Cardiac septum (tissue), 1 donor: ENCODE measurements at places on chromosomes 5 and 9. TPM values are rescaled to one million over a fixed set of nuclear protein-coding genes. Genes with fewer than 3 reads are reported as not detected.

The WDR31 gene
- 10.9 TPM for total RNA-seq

The PCDHB6 gene
- total RNA-seq, result 0.57 TPM

The P4HA2 gene
- total RNA-seq, result 50.5 TPM

The POC5 gene
- total RNA-seq, result 3.8 TPM

The WNT8A gene
- total RNA-seq, result not detected

The CDX1 gene
- 0.16 TPM for total RNA-seq

The THBS4 gene
- 464 TPM for total RNA-seq

The BAAT gene
- 0.22 TPM for total RNA-seq

The OR2V1 gene
- total RNA-seq, result not detected

The SEPTIN8 gene
- total RNA-seq, result 45.2 TPM

The F12 gene
- not detected for total RNA-seq

The SLC31A2 gene
- 4.7 TPM for total RNA-seq

The IFNK gene
- total RNA-seq, result not detected

The GHR gene
- 10.4 TPM for total RNA-seq

The SELENOP gene
- 149 TPM for total RNA-seq

The GMCL2 gene
- total RNA-seq, result not detected

GRCh38 chr5:167684251-167684650, 607.2 kb upstream of the WWC1 start:
- no peak for DNase-seq

GRCh38 chr5:5700549-5700948, 278.1 kb downstream of the ICE1 start:
- DNase-seq, result no peak

DNA sequence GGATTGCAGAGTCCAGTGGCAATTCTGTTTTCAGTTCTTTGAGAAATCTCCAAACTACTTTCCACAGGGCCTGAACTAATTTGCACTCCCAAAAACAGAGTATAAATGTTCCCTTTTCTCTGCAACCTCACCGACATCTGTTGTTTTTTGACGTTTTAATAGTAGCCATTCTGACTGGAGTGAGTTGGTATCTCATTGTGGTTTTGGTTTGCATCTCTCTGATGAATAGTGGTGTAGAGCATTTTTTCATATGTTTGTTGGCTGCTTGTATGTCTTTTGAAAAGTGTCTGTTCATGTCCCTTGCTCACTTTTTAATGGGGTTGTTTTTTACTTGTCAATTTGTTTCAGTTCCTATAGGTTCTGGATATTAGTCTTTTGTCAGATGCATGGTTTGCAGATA, 72.6 kb downstream of the PALM2AKAP2 start:
- DNase-seq, result no peak

GRCh38 chr9:92048924-92049625, 66.1 kb downstream of the SPTLC1 start:
- DNase-seq, result no peak

GRCh38 chr9:92780206-92780605, 15.6 kb upstream of the BICD2 start:
- no peak for DNase-seq

DNA sequence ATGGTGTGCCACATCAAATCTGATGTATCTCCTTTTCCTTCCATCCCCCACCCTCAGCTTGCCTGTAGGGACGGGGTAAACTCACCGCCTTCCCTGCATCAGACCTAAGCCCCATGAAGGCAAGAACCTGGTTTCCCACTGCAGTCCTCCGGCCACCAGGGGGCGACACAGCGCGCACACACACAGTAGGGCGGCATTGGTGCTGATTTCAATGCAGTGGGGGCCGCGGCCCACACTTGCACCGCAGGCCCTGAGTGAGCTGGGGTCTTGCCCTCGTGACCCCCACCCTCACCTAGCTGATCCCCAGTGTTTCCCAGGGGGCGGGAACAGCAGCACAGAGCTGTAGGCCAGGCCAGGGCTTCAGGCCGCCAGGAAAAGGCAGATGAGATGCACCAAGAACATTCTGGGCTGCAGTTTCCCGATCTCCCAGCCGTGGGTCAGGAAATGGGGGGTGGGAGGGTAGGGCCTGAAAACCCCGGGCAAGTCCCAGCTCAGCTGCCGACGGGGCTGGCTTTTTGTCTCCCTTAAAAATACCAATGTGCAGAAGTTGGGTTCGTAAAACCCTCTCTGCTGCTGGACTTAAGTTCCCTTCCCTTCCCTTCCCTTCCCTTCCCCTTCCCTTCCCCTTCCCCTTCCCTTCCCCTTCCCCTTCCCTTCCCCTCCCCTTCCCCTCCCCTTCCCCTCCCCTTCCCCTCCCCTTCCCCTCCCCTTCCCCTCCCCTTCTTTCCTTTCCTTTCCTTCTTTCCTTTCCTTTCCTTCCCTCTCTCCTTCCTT, 19.5 kb downstream of the FAM163B start:
- no peak for DNase-seq

- no peak for DNase-seq
Observed at GRCh38 chr5:168024306-168024705, 267.1 kb upstream of the WWC1 start.

GRCh38 chr5:154683101-154683880, 71.9 kb upstream of the LARP1 start:
- DNase-seq, result no peak

DNA sequence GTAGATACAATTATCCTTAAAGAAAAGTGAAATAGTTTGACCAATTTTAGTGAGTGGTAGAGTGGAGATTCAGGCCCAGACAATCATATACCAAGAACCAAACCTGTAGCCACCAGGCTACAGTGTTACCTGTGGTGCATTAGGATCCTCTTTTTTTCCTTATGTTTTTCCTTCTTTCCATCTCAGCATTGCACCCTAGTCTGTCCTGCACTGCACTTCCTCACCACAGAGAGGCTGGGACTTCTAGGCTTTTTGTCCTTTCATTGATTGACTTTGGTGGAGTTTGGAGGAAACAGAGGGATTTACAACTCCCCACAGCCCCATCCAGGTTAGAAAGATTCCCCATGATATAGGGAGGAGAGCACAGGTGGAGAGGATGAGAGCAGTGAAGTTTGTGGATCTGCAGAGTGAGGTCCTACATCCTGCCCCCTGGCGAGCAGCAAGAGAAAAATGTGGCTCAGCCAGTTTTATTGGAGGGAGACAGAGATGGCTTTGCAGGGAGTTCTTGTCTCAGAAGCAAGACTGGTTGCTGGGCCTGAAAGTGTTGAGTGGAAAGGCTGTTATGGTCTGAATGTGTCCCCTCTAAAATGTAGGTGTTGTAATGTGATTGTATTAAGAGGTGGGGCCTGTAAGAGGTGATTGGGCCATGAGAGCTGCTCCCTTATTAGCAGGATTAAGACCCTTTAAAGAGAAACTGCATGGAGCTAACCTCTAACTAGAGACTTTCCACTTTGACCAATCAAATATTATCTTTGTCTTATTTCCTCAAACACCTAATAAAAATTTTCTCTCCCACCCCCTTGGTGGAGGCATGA, 36.2 kb downstream of the KIF4B start:
- no peak for DNase-seq

DNA sequence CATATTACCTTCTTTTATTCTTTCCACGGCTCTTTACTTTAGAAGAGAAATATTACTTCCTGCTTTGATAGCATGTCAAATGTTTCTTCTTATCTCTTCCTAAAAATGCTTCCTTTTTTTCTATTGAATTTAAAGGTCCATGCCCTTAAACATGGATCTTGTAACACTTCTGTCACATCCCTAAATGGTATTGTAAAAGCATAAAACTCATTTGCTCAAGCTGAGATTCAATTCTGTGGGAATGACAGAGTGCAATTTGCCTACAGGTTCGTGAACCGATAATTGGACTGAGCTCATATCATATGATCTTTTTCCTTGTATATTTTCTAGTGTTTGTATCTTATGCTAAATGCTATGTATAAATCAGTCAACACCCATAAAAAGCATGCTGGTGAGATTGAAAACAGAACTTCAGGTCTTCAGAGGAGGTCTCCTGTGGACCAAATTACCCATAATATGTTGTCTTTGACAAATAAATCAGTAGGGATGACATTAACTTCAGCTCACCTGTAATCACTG, 429.3 kb downstream of the TMEM232 start:
- DNase-seq, result no peak

GRCh38 chr5:36458746-36459145, 147.7 kb upstream of the SLC1A3 start:
- no peak for DNase-seq

GRCh38 chr5:79745255-79745654, 55.6 kb downstream of the CMYA5 start:
- no peak for DNase-seq

GRCh38 chr9:133199648-133200321, 9.3 kb downstream of the OBP2B start:
- peak; percentile 66 for DNase-seq

GRCh38 chr9:3419893-3420292, 105.9 kb downstream of the RFX3 start:
- no peak for DNase-seq

DNA sequence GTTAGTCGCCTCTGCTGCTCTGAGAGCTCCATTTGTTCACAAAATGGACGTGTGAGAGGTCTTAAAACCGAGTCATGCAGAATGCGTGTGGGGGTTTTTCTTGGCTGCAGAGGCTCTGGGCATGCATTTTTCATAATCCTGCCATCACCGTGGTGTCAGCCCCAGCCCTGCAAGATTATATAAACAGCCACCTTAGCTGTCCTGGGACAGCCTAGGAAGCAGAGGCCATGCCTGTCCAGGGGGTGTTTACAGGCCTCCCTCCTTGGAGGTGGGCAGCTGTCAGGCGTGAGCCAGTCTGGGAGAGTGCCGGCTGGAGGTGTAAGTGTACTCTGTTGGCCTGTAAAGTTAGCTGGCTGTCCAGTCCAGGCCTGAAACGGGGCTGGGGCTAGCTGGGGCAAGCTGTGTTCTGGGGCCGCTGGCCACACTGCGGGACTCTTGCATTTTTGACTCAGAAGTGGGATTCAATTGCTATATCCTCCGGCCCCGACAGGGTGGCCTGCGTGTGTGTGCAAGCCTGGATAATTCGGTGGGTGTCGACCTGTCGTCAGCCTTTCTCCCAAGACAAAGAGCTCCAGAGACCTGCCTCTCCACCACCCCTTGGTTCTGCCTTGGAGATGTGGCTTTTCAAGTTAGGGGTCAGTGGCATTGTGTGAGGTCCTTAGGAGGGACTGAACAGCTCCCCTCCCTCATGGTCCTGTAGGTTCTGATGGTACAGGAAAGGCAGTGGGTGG, 2.4 kb downstream of the WNK2 start:
- DNase-seq, result no peak

DNA sequence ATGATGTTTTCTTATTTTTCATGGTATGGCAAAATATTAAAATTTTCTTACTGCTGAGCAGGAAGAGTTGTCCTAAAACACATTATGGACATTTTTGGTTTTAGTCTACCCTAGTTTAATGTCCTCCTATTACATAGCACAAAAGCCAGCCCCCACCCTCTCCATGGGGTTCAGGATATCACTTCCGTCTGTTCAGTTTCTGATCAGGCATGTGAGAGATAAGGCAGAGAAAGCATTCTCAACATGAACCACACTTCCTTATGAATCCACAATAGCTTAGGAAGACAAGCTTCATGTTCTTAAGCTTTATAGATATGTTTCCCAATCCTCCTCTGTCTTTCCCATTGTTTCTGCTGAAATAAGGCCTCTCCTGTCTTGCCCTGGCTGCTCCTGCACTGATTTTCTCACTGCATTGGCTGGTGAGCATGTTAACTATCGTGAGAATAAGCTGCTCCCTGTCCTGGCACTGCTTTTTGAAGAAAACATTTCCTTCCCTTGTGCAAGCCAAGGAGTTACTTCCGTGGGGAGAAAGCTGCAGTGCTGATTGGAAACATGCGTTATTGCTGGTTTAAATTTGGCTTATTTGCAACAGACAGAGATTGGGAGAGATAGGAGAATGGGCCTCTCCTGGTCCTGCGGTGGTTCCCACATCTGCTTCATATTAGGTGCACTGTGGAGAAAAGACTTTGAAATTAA, 260.3 kb upstream of the RPS23 start:
- no peak for DNase-seq

DNA sequence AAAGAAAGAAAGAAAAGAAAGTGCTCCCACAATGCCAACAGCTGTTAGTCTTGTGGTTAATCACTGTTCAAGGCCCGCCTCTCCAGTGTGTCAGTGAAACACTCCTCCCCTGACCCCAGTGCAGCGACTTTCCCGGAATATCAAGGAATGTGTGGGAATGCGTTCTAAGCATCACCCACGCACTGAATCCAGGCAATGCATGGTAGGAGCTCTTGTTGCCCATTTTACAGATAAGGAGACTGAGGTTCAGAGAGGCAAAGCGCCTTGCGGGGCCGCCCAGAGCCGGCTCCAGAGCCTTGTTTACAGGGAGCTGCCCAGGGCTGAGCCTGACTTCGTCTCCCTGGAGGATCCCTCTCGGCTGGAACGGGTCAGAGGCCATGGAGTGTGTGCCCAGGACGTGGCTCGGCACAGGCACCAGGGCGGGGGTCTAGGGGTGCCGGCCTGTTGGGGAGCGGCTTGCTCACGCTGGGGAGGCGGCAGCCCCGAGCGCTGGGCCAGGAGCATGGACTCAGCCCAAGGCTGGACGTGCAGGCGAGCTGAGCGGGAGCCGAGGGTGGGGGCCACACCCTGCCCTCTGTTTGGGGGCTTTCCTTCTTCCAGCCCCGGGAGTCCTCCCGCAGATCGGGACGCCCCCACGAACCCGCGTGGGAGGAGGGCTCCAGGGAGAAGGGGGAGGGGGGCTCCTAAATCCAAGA, 823 bp downstream of the ST6GALNAC6 start:
- DNase-seq, result no peak

GRCh38 chr5:139422307-139422893, 16.9 kb downstream of the DNAJC18 start:
- DNase-seq, result no peak

GRCh38 chr9:8186560-8186959, 387.0 kb upstream of the DMAC1 start:
- DNase-seq, result no peak

DNA sequence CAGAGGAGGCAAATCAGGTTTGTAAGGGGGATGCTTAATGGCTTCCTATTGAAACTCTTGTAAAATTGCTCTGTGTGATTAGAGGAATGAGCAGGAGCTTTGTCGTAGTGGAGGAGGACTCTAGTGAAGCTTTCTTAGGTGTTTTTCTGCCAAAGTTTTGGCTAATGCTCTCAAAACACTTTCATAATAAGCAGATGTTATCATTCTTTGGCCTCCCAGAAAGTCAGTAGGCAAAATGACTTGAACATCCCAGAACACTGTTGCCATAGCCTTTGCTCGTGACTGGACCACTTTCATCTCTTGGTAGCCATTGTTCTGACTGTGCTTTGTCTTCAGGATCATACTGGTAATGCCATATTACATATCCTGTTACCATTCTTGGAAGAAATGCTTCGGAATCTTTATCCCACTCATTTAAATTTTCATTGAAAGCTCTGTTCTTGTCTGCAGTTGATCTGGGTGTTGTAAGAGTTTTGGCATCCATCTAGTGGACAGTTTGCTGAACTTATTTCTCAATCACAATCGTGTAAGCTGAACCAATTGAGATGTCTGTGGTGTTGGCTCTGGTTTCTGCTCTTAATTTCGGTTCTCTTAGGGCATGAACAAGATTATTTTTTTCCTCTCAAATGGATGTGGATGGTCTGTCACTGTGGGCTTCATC, 187.6 kb downstream of the COMMD10 start:
- no peak for DNase-seq

DNA sequence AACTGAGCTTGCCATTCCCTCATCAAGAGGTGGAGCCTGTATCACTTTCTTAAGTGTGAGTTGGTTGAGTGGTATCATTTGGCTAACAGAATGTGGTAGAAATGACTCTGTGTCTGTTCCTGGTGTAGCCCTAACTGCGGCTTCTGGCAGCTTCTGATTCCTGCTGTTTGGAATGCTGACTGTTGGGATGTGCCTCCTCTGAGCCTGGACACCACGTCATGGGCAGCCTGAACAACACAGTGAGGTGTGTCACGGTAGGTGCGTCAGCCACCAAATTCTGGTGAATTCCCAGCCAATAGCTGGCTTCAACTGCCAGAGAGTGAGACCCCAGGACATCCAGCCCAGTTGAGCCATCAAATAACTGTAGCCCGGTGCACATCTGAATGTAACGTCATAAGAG, 6.1 kb upstream of the C9orf152 start:
- no peak for DNase-seq
